ENCODE measurements at places on chromosomes 6 and 20. TPM values are rescaled to one million over a fixed set of nuclear protein-coding genes. Genes with fewer than 3 reads are reported as not detected.

GRCh38 chr20:35306931-35307517 is 14.8 kb upstream of the FAM83C start:
- no peak for DNase-seq

GRCh38 chr6:161876231-161876630 is 602.4 kb upstream of the AGPAT4 start:
- no peak for DNase-seq

- DNase-seq = no peak
Observed at GRCh38 chr6:41177695-41178094, 14.8 kb upstream of the TREM2 start.

GNAS-AS1 gene
- total RNA-seq = 0.42 TPM

- no peak for DNase-seq
Observed at GRCh38 chr6:151071295-151071694, 168.5 kb upstream of the AKAP12 start.

GRCh38 chr6:24933266-24933665 is 2.5 kb downstream of the RIPOR2 start:
- no peak for DNase-seq

DNA sequence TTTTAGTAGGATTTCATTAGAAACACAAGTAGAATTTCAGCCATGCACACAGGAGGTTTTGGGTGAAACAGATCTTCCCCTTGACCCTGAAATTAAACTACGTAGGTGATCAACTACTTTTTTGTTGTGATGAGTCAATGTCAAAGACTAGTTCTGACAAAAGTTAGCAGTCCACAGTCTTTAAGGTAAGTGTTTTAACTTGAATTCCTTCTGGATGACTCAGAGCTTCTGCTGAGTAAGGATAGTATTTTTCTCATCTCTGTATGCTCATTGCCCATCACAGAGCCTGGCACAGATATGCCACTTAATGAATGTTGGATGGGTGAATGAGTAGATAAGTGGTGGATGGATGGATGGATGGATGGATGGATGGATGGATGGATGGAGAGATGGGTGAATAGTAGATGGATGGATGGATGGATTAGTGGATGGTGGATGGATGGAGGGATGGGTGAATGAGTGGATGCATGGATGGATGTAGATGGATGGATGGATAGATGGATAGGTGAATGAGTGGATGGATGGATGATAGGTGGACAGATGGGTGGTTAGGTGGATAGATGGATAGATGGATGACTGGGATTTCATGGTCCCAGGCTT is 165.3 kb downstream of the ZMYND8 start:
- DNase-seq = no peak

SLC35B3 gene
- total RNA-seq = 11.8 TPM

DNA sequence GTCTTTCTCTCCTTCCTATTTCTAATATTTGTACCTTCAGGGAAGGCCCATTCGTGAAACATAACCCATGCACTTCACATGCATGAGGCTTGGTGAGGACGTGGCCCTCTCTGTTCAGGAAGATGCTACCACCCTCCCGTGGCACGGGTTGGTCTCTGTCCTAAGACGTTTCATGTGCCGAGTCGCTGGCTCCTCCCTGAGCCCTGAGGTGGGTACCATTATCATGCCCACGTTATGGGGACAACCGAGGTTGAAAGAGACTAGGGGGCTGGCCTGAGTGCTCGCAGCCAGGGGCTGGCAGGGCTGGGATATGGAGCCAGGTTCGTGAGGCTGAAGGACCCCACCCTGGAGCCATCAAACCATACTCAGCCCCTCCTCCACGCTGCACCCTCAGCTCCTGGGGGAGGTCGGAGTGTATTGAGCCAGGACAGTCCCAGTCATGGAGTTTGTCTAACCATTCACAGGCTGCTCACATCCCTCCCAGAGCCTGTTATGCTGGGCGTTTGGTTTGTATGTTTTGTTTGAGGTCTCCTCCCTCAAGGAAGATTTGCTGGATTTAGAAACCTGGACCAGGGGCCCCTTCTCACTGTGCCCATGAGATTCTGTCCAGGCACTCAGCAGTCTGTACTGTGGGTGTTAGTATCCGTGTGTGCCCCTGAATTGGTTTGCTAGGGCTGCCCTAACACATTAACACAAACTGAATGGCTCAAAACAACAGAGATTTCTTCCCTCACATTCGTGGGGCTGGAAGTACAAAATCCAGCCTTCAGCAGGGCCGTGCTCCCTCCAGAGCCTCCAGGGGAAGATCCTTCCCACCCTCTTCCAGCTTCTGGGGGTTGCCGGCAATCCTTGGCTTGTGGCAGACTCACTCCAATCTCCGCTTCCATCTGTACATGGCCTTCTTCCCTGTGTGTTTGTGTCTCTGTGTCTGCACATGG is 88.3 kb downstream of the ANKRD60 start:
- DNase-seq = peak; percentile 27

DNA sequence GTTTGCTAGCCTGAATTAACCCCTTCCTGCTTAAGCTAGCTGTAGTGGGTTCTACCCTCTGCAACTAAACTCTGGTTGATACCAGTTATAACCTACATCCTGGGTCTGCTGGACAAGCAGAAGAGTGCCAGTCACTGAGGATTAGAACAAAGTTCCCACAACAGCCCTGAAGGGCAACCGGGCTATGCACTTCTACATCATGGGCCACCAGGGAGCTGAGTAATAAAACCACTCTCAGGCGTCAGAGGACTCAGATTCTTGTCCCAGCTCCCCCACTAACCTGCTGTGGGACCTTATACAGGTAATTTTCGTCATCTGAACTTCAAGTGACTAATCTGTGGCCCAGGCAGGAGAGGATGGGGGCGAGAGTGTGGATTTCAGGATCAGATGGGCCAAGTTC is 56.8 kb downstream of the EYA2 start:
- no peak for DNase-seq
